ENCODE measurements at places on chromosomes 13 and 19.

DNA sequence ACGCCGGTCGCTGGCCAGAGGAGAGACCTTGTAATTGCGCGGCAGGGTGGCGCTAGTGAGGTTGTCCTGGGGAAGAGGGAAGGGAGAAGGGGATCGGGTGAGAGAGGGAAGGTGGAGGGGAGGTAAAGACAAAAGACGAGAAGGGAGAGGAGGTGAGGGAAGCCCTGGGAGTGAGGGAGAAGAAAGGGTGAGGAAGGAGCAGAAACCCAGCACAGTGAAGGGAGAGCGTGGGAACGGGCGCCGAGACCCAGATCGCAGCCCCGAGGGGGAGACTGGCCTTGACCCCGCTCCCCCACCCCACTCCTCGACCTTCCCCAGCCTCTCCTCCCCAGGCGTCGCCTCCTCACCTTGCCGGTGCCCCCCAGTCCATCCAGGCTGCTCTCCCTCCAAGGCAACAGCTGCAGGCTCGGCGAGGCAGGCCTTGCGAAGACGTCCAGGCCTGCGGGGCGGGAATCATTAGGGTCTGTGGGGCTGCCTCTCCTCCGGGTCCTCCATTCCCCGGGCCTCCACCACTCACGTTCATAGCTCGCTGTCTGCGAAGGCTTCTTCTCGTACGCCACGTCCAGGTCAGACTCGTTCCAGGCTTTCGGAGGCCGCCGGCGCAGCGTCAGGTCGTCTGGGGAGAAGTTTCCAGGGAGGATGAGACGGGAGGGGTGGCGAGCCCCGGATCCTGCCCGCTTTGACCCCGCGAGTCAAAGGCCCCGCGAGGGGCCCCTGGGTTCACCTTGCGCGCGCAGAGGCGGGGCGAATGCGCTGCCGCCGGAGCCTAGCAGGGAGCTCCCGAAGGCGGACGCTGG is 8.8 kb downstream of the PPP1R13L start:
- H3K4me1 ChIP-seq: no peaks in the 10 kb centered on the region
- no peak overlapping the region for H3K4me3 ChIP-seq
- H3K36me3 ChIP-seq: no peaks in the 10 kb centered on the region
- H3K27ac ChIP-seq: no peak overlapping the region
- no peaks in the 10 kb centered on the region for H3K27me3 ChIP-seq

- peaks cover 3% of the 10 kb centered on the region for H3K36me3 ChIP-seq
- H3K4me1 ChIP-seq: no peaks in the 10 kb centered on the region
- no peaks in the 10 kb centered on the region for H3K27me3 ChIP-seq
- no peak overlapping the region for H3K4me3 ChIP-seq
- DNase-seq: no peak
These were observed 14.6 kb downstream of the C19orf12 start for GRCh38 chr19:29700498-29700897.

DNA sequence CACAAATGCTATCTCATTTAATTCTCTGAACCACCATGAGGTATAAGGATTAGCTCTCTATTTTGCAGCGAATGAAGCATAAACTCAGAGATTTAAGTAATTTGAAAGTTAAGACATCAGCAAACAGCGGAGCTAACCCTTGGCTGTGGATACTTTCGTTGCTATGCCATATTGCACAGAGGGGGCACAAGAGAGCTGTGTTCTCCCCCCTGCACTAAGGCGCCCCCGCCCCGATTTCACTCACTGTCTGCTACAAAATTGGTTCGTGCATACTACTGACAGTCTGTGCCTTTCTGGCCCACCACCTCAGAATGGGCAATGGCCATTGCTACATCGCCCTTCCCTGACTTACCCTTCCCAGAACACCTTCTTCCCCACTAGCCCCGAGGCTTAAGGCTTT is 105.7 kb upstream of the OBI1 start:
- no peak overlapping the region for H3K27ac ChIP-seq
- no peak for DNase-seq
- H3K4me1 ChIP-seq: no peaks in the 10 kb centered on the region
- H3K27me3 ChIP-seq: no peaks in the 10 kb centered on the region

DNA sequence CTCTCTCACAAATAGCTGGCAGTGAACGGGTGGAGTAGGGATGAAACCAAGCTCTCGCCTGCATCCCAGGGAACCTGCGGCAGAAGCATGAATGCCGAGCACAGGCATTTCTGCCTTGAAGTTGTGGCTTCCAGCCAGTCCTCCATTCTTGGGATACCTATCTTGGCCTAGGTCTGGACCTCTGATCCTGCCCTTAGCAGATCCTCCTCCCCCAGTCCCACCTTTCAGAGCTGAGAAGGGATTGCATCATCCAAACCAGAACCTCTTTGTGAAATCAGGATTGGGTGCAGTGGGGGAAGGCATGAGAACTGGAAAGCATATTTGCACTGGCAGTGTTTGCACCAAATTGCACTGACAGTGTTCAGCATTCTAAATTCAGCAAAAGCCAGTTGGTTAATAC is 5.8 kb downstream of the ZNF780A start:
- no peak for DNase-seq
- H3K27me3 ChIP-seq: no peaks in the 10 kb centered on the region
- no peak overlapping the region for H3K4me3 ChIP-seq
- no peak overlapping the region for H3K27ac ChIP-seq

- peak; percentile 57 for DNase-seq
- no peaks in the 10 kb centered on the region for H3K4me1 ChIP-seq
- no peaks in the 10 kb centered on the region for H3K27me3 ChIP-seq
- H3K4me3 ChIP-seq: no peak overlapping the region
- H3K36me3 ChIP-seq: no peaks in the 10 kb centered on the region
These were observed 598.6 kb upstream of the PCDH20 start for GRCh38 chr13:62014299-62014698.

GRCh38 chr19:33390101-33390907 is 16.8 kb downstream of the CEBPG start:
- H3K4me3 ChIP-seq: no peak overlapping the region
- peaks cover 17% of the 10 kb centered on the region for H3K4me1 ChIP-seq
- H3K27me3 ChIP-seq: no peaks in the 10 kb centered on the region
- no peak overlapping the region for H3K27ac ChIP-seq
- peak; percentile 29 for DNase-seq

Measured in fibroblast of lung (primary cell).